ENCODE measurements at places on chromosomes 11 and 22.

DNA sequence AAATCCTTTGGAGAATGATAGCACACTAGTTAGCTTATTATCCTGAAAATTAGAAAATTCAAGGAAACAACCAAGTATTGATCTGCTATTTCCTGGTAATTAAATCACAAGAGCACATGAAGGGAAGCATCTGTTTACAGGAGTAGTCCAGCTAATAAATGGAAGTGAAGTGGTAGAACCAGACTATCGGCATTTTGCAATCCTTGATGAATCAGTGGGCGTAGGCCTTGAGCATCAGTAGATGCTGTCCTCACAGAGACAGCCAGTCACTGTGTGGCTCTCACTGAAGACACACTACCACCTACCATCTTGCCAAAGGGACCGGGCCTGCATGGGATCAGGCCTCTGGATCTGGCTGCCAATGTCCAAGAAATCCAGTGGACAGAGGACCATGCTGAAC, 69.8 kb downstream of the FBLN1 start:
- no peak for DNase-seq

GRCh38 chr11:90100431-90100830, 14.7 kb downstream of the UBTFL1 start:
- DNase-seq = no peak

DNA sequence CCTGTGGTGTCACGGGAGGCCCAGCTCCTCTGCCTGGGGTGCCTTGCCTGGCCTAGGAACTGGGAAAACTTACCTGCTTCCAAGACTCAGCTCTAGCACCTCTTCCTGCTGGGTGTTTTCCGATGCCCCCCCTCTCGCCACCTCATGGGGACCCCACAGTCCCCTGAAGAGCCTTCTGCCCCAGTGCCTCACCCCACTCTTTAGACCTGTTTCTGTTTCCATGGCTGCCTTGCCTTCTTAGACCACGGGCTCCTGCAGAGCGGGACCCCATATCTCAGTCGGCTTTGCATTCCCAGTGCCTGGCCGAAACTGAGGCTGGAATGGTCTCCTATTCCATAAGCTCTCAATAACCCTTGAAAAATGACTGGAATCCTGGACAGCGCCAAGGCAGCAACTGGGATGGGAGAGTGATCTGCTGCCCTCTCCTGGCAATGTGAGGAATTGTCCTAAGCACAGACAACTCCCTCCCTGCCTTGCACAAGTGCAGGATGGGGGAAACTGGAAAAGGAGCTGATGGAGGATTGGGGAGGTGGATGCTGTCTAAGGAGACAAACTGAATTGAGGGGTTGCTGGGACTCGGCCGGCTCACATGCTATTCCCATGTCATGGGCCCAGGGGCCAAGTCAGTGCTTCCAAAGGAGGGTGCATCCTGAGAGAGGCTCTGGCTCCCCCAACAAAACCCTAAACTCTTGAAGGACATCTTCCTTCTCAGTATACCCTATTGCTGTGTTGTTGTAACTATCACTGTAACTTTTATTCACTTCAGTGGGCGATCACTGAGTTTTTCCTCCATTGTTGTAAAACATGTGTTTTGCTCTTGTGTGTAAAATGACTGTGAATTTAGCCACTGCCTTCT, 26.6 kb upstream of the IL17RA start:
- DNase-seq = peak; percentile 78

GRCh38 chr11:19027829-19028595, 32.5 kb downstream of the MRGPRX2 start:
- peak; percentile 70 for DNase-seq

- no peak for DNase-seq
Measured at GRCh38 chr11:118210323-118210722, 14.5 kb downstream of the JAML start.

GRCh38 chr11:35376118-35376510, 43.2 kb downstream of the SLC1A2 start:
- DNase-seq = no peak

GRCh38 chr11:127247261-127247851, 246.8 kb upstream of the KIRREL3 start:
- no peak for DNase-seq
